AG09319 (cell line): ENCODE measurements at places on chromosomes 3 and 15.

DNA sequence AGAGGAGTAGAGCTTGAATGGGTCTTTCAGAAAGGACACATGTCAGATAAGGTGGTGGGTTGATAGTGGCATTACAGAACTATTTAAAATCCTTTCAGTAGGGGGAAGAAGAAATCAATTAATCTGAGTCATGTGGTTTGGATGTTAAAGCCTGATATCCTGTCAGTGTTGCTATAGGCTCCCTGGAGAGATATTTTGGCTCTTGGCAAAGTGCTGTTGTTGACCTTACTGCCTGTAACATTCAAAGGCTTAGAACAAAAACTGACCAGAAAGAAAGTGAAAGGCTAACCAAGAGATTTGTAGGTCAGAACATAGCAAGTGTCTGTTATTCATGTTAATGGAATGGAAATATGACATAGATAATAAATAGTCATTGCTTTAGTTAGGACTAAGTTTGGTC lies 552.9 kb downstream of the DIPK2A start:
- no peak for DNase-seq

GRCh38 chr3:113271594-113272384 lies 60.4 kb downstream of the BOC start:
- no peak for DNase-seq

DNA sequence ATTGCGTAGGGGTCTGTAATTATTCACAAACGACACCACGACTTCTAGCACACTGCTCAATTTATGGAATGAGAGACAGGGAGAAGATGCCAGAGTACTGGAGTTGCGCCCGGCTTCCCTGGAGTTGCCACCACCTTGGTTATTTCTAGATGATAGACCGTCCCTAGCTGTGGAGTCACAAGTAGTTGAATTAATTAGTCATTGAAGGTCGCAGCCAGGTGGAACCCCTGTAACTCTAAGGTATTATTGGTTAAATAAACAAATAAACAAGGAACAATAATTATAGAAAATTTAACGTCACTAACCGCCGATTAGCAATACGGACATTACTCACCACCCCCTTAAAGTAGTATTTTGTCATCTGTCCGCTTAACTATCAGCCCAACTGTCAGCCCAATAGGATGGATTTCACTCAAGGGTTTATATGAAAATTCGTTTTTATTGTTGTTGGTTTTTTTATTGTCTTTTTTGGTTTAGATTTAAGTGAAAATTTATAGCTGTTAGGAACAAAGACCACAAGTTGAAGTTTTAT lies 911 bp upstream of the AZI2 start:
- no peak for DNase-seq

- DNase-seq = no peak
Measured at GRCh38 chr15:63699101-63699785, 102.1 kb downstream of the FBXL22 start.

GRCh38 chr15:53974813-53975212 lies 3.4 kb upstream of the UNC13C start:
- DNase-seq = no peak

DNA sequence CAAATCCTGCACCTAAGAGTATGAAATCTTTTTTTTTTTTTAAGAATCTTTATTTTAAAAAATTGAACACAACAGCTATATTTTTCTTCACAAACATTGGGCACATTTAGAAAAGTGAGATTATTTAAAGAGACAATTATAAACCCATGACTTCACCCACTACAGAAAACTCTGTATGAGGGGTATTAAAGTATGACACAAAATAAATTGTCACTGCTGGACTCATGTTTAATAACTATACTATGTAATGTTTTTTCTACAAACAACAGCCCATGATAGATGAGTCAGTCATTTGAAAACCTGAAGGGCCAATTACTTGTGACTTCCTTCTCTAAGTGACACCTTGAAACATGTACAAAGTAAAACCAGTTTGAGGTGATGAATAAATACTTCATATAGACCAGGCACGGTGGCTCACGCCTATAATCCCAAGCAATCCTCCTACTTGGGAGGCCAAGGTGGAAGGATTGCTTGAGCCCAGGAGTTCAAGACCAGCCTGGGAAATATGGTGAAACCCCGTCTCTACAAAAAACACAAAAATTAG lies 36.0 kb downstream of the AQR start:
- no peak for DNase-seq

GRCh38 chr3:129558772-129559564 lies 16.0 kb downstream of the H1-8 start:
- DNase-seq = peak; percentile 79

DNA sequence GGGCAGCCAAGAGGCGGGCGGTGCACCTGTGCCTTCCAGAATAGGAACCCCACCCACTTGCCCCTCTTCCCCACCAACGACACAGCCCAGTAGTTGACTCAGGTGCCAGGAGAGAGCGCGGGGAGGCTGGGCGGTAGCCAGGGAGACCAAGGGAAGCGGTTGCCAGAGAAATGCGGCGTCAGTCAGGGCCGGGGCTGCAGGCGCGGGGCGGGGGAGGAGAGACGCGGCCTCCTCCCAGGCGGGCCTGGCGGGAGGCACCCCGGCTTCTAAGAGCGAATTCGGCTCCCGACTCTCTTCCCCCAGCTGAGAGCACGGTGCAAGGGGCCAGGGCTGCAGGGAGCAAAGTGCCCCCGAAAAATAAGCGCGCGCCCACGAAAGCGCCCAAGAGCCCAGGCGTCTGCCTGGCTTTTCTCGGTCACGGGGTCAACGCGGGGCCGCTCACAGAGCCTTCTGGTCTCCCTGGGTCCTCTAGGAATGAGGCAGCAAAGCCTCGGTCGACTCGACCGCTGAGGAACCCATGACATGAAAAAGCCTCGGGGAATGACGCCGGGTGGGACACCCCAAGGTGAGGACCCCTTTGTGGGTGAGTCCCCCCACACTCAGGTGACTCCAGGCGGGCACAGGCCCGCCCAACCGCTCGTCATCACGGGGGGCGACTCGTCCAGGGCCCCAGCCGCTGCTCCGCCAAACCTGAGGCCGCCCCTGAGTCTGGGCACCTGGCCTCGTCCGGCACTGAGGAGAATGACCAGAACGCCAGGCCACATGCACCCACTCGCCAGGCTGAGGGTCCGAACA lies 716 bp downstream of the CPEB1 start:
- no peak for DNase-seq

- no peak for DNase-seq
Measured at GRCh38 chr3:146416366-146416765, 53.0 kb downstream of the PLSCR2 start.

- no peak for DNase-seq
Measured at GRCh38 chr3:23202203-23202920, 765 bp upstream of the UBE2E2 start.

DNA sequence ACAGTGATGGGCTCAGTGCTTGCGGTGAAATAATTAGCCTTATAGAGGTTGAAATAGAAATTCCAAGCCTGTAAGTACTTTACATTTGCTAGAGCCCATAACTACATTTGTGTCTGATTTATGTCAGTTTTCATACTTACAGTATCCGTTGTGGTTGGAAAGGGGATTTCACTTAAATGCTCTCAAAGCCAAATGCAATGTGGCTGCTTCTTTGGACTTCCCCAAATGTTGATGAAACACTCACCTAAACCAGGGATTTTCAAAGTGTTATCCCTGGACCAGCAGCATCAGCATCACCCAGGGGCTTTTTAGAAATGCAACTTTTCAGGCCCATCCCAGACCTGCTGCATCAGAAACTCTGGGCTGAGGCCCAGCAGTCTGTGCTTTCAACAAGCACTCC lies 378.7 kb downstream of the MCTP2 start:
- DNase-seq = no peak

DNA sequence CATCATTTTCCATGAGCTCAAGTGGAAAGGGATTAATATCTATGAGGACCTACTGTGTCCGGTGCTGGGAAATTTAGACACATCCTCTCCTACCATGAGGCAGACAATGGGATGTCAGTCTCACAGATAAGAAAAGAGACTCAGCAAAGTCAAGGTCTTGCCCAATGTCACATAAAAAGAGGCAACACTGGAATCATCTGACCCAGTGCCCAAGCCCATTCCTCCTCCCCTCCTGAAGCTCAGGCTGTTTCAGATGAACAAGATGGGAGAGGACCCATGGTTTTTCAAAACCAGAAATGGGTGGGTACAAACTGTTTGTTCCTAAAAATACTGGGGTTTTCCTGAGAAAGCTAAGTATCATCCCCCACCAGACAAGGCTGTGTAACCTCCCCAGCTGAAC lies 22.2 kb downstream of the POC1A start:
- DNase-seq = no peak
